ENCODE measurements at places on chromosomes 13 and 19.

- DNase-seq, result peak; percentile 68
Observed at GRCh38 chr13:112066624-112067004, 335 bp upstream of the SOX1 start.

GRCh38 chr13:66102864-66103263, 1127.3 kb downstream of the PCDH9 start:
- DNase-seq, result no peak

GRCh38 chr13:94138831-94139230, 340.7 kb downstream of the DCT start:
- DNase-seq, result no peak

DNA sequence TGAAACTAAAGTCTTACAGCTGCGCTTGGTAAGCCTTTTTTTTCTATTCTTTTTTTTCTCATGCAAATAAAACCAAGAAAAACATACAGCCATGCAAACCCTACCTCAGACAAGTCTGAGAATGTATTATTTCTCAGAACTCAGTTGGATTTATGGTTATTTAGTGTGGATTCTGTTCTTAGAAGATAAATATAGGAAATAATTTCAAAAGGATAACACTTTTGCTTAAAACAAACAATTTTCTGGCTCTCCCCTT, 40.7 kb upstream of the TNFSF11 start:
- no peak for DNase-seq

- DNase-seq, result no peak
Observed at GRCh38 chr13:63285426-63285825, 1869.8 kb upstream of the PCDH20 start.

- peak; percentile 63 for DNase-seq
Observed at GRCh38 chr19:36573895-36574720, 1.0 kb upstream of the ZNF529 start.

DNA sequence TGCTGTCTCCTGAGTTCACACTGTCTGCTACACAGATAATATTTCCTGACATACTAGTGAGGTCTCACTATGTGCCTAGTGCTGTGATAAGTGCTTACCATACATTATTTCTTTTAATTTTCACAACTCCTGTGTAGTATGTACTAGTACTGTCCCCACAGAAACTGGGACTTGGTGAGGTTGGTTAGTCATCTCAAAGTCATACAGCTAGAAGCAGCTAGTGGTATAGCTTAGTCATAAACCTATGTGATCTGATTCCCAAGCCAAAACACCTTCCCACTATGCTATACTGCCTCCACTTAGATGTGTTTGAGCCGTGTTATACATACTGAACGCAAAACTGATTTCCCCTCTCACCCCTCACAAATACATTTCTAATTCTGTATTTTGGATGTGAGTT, 10.5 kb downstream of the MTMR6 start:
- no peak for DNase-seq

GRCh38 chr13:71814806-71815360, 52.1 kb downstream of the DACH1 start:
- no peak for DNase-seq

- DNase-seq, result no peak
Observed at GRCh38 chr13:100520936-100521850, 67.4 kb downstream of the GGACT start.

Data from lung (tissue), 17 donors.